ENCODE measurements at places on chromosomes 13 and 19. TPM values are rescaled to one million over a fixed set of nuclear protein-coding genes. Genes with fewer than 3 reads are reported as not detected.

The FFAR3 gene
- total RNA-seq = 0.61 TPM

DNA sequence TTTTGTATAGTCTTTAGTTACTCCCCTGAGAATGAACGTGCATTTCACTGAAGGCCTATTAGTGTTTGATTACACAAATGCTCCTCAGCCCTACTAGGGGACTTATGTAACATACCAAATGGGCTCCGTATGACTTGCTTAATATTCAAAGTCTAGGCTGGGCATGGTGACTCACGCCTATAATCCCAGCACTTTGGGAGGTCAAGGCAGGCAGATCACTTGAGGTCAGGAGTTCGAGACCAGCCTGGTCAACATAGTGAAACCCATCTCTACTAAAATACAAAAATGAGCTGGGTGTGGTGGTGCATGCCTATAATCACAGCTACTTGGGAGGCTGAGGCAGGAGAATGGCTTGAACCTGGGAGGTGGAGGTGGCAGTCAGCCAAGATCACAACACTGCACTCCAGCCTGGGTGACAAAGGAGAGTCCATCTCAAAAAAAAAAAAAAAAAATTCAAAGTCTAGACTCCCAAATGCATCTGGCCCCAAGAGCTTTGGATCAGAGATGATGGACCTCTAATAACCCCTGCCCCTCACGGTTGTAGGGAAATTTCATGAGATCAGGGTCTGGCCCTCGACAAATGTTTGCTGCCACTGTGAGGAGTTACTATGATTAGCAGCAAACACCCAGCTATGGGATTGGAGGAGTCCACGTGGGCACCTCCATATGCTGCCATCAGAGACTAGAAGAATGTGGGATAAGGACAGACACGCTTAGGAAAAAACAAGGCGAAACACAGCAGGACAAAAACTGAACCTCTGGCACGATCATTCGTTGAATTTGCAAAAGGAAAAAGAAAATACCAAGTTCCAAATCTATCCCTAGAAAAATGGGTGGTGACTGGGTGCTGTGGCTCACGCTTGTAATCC is 4.6 kb downstream of the FBXO17 start:
- DNase-seq = no peak

- no peak for DNase-seq
Measured at GRCh38 chr19:18768046-18768771, 22.9 kb downstream of the COMP start.

- no peak for DNase-seq
Measured at GRCh38 chr13:43031881-43032280, 8.5 kb downstream of the DNAJC15 start.

GRCh38 chr19:18143902-18144301 is 9.1 kb upstream of the PIK3R2 start:
- DNase-seq = no peak

DNA sequence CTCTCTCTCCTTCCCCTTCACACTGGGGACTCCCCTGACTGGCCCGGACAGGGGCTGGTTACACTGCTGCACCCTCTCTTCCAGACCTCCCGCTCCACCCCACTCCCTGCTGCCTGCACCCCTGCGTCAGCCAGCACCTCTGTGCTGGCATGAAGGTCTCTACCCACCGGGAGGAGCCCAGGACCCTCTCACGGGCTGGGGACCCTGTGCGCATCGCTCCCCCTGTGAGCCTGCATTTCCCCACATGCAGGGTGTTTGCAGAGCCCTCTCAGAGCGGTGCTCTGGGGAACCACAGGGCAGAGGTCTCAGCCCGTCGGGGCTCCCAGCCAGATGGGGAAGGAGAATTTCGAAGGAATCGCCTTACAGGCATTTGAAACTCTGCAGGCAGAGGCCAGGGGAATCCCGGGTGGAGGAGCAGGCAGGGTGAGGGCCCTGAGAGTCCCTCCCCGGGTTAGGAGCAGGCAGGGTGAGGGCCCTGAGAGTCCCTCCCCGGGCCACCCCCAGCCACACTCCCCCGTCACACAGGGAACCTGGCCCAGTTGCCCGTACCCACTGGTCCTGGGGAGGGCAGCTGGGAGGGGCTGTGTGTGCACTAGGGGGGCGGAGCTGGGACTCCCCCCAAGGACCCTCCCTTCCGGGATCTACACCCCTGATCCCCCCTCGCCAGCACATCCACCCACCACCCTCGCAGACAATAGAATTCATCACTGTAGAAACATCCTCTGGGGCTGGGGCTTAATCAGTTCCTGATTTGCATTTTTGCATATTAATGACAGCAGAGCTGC is 16.3 kb upstream of the TCF3 start:
- no peak for DNase-seq

- DNase-seq = no peak
Measured at GRCh38 chr19:51224163-51224641, 678 bp upstream of the CD33 start.

- DNase-seq = no peak
Measured at GRCh38 chr19:39434123-39435076, 1.3 kb downstream of the RPS16 start.

GRCh38 chr13:97935071-97935470 is 18.4 kb upstream of the IPO5 start:
- DNase-seq = no peak

GRCh38 chr19:50300814-50301606 is 28.2 kb downstream of the KCNC3 start:
- no peak for DNase-seq

DNA sequence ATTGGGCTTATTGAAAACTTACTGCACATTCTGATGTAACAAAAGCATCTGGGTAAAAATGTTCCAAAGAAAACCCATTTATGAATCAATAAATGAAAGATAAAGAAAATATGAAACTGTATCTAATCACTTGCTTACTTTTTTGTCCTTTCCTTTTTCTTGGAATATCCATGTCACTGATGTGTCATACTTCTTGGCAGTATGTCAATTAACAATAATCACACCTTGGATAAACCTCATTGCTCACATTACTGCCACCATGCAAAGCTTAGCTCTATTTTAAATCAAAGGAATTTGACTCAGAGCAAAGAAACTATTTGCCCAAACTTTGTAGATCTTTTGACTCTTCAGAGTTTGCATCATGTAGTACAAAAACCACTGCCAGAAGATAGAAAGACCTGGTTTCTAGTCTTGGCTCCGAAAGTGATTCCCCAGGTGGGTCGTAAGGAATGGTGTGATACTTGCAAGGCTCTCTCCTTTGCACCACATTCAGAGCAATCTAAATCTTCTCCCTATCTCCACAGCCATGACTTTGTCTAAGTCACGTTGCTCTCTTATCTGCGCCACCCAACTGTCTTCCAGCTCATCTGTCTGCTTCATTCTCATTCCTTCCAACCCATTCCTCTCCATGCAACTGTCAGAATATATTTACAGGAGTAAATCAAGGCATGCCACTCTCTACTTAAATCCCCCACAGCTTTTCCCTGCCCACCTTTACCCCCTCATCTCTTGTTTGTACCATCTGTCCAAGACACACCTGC is 311.9 kb downstream of the COG6 start:
- DNase-seq = no peak

The CFAP97D2 gene
- not detected for total RNA-seq
